ENCODE measurements at places on chromosomes 5 and 9.

- no peak for DNase-seq
Measured at GRCh38 chr5:79794347-79794746, 104.7 kb downstream of the CMYA5 start.

DNA sequence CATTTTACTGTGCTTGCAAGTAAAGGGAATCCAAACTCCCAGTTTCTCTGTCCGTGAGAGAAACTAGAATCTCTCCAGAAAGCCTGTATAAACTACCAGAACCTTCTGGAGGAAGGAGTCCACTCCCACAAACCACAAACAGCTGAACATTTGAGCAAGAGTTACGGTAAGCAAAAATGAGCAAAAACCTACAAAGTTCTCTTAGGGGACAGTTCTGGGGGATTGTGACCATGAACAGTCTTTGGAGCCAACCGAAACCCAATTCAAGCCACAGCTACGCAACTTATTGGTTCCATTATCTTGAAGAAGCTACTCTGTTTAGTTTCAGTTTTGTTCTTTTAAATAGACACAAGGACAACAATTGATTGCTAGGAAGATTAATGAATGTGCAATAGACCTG, 330.6 kb downstream of the ASTN2 start:
- DNase-seq = no peak

DNA sequence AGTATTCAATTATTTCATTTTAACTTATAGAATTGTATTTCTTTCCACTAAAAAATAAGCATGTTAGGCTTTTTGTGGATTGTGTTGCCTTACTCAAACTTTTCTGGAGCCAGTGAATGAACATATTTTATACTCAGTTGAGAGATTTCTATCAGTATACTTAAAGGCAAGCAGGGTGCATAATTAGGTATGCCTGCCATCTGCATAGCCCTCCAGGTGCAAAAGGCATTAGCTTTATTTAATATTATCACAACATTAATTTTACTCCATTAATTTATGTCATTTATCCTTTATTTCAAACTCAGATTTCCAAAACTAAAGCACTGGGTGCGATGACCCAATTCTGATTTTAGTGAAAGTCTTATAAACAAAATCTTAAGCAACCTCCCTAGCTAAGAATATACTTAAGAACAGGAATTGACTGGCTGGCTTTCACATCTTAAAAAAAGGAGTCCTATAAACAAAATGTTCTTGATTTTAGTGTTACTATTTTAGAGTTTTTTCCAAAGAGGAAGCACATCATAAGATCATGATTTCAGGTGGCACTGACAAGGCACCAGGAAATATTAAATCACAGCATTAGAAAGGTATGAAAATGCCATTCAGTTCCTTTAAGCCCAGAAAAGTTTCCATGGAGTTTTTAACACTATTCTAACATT, 178.4 kb downstream of the MPDZ start:
- no peak for DNase-seq

GRCh38 chr9:92947268-92948037, at the start of gene FGD3:
FGD3 (plus strand) TSS chr9:92947523; CDS start chr9:92976257, 28,734 bp downstream.
- DNase-seq = no peak

DNA sequence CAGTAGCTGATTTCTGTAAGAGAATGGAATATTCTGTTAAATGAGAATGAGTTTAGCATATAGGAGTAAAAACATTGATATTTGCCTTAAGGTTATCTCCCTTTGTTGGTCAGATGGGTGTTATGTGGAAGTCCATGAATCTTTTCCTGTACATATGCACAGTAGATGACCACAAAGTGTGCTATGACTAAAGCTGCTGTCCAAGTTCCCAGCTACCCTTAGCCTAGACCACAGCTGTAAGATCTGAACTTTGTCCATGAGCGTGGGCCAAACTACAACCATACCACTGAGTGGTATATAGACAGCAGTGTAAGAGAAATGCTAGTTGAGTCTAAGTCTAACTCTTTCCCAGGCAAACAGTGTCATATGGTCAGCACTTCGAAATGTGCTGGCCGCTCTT, 48.8 kb downstream of the CD180 start:
- no peak for DNase-seq

DNA sequence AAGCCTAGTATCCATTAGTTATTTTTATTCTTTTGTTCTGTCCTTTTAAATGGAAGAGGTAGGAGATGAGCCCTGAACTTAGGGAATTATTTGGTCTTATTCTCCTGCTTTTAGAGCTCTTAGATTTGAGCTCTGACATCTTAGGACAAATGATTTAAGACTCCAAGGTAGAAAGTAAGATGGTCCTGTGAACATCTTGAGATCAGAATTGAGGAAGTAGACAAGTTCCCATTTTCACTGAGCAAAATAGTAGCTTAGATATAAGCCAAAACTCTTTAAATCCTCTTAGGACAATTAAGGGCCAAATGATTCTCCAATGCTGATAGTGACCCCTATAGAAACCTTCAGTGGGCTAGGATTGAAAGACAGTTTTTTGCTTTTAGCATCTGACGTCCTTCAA, 53.0 kb upstream of the RUSC2 start:
- DNase-seq = no peak

DNA sequence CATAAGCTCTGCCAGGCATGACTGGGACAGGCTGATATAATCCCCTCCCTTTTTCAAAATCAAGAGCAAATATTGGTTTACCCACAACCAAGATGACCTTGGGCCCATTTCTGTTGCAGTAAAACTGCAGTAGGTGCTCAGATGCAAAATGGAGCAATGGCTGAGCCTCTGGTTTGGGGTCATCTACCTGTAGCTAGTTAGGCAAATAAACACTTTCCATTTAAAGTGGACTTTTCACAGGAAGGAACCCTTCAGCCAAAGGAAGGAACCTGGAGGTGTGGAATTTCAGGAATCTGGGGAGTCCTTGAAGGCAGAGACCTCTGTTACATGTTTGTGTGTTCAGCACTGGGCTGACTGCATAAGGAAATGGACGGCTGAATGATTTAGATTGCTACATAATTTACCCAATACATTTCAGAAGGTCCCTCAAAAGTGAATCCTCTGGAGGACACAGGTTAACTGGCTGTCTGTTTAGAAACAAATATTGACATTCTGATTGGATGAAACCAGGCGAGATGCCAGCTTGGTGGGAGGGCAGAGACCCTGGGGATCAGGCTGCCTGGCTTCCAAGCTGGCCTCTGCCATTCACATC, 170.1 kb upstream of the ZNF618 start:
- DNase-seq = no peak

- no peak for DNase-seq
Measured at GRCh38 chr5:93899026-93899600, 157.7 kb upstream of the POU5F2 start.

DNA sequence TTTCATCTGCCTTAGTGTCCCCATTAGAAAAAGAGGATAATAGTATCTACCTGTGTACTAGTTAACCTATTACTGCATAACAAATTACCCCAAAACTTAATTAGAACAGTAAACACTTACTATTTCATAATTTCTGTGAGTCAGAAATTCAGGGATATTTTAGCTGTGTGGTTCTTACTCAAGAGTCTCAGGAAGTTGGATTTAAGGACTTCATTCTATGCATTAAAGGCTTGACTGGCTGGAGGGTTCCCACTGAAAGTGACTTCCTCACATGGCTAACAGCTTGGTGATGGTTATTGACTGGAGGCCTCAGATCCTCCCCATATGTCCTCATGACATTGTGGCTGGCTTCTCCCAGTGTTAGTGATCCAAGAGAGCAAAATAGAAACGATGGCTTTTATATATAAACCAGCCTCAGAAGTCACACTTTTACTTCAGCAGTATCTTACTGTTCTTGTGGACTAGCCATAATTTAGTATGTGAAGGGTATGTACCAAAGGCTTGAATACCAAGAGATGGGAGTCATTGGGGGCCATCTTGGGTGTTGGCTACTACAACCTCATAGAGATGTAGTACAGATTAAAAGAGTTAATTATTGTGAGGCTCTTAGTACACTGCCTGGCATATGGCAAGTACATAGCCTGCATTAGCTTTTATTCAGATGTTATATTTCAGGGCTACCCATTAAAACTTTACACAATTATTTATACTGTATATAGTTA, 9.9 kb downstream of the RAD23B start:
- DNase-seq = no peak
